ENCODE measurements at places on chromosomes 7 and 10.

- DNase-seq, result no peak
Measured at GRCh38 chr7:94393246-94394108, 1.2 kb upstream of the COL1A2 start.

GRCh38 chr10:96820765-96821164, 11.3 kb upstream of the LCOR start:
- no peak for DNase-seq

DNA sequence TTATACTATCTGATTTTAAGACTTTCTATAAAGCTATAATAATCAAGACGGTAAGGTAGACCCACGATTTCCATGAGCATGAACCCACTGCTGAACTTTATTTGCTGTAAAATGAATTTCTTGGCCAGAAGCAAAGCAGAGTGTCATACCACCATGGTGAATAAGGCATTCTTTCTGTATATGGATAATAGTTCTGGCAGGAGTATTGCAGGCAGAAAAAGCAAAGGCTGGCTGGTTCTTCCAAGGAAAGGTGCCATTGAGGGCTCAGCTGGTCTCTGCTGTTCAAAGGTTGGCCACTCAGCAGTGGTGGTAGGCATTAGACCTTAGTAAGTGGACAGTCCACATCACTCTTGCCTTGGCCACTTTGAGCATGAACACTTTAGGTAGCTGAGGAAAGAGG, 104.1 kb upstream of the KCNMA1 start:
- no peak for DNase-seq

DNA sequence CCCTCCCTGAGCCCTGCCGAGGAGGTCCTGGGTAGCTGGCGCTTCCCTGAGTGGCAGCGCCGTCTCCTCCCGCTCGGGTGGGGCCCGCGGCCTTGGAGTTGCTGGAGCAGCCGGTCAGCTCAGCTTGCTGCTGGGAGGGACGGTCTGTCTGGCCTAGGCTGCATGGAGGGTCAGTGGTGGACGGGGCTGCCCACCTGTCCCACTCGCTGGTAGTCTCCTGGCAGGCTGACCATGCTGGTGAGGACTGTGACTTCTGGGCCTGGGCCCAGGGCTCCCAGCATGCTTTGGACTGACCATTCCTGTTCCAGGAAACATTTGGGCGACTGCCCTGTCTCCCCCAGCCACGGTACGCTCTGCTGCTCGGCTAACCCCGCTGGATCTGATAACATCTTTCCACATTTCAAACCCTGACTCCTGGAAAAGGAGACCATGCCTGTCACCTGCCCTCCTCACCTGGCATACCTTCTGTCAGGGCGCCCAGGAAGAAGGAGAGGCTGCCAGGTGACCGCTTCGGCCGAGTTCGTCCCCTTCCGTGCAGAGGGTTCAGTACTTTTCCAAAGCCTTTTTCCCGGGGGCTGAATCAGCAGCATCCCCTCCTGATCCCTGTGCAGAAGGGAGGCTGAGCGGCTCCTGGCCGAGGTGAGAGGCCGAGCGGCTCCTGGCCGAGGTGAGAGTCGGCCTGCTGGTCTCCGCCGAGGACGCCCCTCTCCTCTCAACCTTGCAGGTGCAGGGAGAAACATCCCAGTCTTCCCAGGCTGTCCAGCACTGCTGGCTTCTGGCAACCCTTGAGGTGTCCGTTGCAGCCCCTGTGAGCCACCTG, 43.4 kb downstream of the FAM20C start:
- no peak for DNase-seq

- no peak for DNase-seq
Measured at GRCh38 chr10:3754727-3755439, 30.1 kb downstream of the KLF6 start.

GRCh38 chr10:94192974-94193373, 169.8 kb downstream of the NOC3L start:
- DNase-seq, result no peak

- no peak for DNase-seq
Measured at GRCh38 chr7:150367677-150368095, 936 bp upstream of the REPIN1 start.

DNA sequence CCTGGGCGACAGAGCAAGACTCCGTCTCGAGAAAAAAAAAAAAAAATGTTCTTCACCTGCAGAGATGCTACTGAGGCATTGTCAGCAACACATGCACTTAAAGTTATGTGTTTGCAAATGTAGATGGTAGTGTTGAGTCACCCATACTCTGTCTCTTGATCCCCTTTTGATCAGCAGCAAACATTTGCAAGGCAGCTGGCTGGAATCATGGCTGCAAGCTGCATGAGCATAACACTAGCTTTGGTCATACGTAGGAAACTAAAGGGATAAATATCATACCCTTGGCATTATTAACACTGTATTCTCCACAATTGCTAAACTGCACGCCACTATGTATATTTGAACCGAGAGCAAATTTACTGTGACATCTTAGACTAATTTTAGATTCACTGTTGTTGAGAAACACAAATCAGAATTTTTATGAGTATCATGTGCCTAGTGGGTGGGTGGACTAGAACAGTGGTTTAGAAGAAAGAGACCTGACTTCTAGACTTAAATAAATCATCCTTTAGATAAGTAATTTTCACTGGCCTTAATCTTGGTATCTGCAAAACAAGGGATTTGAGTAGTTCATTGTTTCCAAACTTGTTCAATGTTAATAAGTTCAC, 229.3 kb upstream of the MEOX2 start:
- DNase-seq, result no peak

DNA sequence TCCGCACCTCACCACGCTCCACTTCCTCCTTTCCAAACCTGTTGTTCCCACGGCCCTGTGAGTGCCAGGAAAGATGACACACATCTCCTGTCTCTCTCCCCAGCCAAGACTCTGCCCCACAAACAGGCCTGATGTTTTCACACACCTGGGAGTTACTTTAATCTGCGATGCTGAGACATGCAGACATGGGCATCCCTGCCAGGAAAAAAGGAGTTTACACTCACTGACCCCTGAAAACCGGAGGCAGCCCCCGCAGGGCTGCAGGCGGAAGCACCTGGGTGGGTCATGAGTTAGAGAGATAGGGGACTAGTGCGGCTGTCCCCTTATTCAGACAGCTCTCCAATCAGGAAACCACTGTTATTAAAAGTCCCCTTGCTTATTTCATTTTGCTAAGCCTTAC, 106.4 kb upstream of the CARD11 start:
- DNase-seq, result no peak

- no peak for DNase-seq
Measured at GRCh38 chr10:33279811-33280602, 54.5 kb downstream of the NRP1 start.

DNA sequence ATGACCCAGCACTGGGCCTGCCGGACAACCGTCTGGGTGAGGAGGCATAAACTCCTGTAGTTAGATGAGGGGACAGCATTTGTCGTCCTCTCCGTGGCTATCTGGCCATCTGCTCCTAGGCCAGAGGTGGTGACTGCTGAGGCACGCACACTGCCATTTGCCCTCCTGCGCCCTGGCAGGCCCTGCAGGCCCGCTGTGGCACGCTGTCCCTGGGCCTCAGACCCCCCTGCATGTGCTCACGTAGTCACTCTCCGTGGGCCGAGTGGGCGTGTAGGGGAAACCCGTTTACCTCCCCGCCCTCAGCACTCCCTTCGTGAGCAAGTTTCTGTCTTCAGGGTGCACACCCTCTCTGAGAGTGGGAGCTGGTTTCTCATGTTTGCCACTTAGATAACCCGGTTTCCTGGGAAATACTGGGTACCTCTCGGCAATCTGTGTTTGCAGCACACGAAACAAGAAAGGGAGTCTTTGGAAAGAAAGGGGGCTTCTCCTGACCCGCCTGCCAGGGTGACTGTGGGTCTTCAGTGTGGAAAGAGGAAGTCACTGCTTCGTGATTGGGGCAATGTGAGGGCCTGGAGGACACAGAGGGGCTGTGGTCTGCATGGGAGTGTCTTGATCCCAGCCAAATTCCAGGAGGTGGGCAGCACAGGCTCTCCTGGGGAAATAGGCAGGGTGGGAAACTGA, 10.8 kb downstream of the ADAMTS14 start:
- DNase-seq, result no peak

DNA sequence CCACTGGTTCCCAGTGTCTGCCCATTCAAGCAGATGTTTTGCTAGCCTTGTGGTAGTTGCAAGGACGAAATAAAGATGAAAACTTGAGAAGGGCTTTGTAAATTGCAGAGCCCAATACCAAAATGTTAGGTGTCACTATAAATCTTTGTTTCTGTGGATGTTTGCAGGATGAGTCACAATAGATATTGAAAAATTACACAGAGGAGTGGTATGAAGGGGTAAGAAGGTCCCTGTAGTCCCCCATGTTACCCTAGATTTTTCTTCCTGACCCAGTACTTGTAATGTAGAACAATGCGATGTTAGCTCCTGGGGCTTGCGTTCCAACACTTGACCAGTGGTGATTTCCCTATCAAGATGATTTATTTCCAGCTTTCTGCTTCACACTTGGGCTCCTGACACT, 102.6 kb upstream of the LYZL1 start:
- no peak for DNase-seq

DNA sequence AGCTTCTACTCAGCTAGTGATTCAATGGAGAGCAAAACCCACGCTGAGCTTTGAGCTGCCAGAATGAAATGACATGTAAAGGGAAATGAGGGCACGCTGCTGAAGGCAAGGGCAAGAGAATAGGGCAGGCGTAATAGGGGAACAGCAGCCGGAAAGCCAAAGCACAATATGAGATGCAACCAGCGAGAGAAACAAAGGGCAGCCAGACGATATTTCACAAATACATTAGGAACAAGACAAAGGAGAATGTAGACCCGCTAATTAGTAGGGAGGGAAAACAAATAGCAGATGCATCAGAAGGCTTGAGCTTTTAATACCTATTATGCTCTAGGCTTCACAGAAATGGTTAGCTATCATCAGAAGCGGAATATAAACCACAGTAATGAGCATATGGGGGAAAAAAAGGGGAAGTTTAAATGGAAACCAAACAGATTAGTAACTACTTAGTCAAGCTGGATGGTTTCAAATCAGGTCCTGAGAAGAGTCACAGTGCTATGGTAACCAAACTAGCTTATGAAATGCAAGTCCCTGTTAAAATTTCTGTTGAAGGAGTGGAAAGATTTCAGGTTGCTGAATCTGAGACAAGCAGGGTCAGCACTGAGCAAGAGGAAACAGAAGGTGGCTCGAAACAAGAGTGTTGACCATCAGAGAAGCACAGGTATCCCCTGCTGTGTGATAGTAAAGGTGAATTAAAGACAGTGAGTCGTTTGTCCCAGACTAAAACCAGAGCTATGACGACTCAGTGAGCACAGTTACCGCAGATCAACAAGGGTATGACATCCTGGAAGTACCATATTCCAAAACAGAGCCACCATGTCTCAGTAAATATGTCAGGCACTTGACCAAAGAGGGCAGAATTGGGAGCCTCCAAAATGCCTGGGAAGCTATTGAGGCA, 496.9 kb upstream of the CELF2 start:
- DNase-seq, result no peak

GRCh38 chr7:82263920-82264782, 179.4 kb downstream of the CACNA2D1 start:
- DNase-seq, result no peak

GRCh38 chr7:100959894-100960293, 9.5 kb upstream of the MUC12 start:
- DNase-seq, result no peak

DNA sequence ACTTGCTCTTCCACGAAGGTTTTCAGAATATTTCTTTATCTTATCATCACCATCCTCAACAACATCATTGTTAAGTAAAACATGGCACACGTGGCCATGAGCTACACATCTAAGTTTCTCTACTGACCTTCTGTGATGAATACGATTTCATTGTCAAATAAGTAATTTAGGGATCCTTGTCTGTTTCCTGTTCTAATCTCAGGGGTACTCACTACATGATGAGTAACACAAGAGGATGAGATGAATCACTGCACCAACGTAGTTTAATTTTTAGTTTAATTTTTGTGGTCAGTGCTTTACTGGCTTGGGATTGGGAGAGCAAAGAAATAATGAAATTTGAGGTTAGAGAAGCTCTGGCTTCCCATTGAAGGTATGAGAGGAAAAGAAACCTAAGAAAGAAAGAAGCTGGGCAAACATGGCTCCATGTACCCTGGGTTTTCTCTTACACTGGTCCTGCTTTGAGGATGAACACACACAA, 461.9 kb upstream of the KLF6 start:
- no peak for DNase-seq

- no peak for DNase-seq
Measured at GRCh38 chr10:128588402-128588801, 462.2 kb upstream of the MKI67 start.

- no peak for DNase-seq
Measured at GRCh38 chr10:87058171-87058570, 36.5 kb downstream of the GLUD1 start.

DNA sequence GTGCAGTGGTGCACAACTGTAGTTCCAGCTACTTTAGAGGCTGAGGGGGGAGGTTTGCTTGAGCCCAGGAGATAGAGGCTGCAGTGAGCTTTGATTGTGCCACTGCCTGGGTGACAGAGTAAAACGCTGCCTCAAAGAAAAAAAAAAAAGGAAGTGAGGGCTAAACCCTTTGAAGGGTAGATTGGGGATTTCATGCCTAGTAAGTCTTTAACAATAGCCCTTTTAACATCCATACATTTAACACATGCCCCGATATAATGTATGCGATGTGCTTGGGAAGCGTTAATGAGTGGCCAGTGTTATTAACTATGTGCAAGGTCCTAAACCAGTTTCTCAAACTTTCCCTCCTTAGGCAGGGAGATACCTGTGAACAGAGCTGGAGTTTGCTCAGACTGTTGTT, 229.2 kb upstream of the HPS1 start:
- no peak for DNase-seq

- no peak for DNase-seq
Measured at GRCh38 chr7:112990624-112991023, 96.0 kb downstream of the GPR85 start.

DNA sequence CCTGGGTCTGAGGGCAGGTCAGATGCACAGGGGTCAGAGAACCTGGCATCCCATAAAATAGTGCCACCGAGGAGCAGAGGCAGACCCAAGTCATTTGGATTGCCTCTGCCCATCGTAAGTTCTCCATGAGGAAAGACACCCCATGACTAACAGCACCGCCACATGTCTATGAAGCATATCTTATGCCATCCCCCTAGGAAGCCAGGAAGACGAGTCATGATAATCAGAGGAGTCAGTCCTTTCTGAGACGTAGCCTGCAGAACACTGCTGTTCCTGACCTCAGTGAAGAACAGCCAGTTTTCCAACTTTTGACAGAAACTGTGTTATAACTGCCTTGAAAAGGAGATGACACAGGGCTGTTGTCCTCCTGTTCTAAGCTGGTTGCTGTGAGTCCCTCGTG, 51.2 kb downstream of the INSYN2A start:
- DNase-seq, result no peak

DNA sequence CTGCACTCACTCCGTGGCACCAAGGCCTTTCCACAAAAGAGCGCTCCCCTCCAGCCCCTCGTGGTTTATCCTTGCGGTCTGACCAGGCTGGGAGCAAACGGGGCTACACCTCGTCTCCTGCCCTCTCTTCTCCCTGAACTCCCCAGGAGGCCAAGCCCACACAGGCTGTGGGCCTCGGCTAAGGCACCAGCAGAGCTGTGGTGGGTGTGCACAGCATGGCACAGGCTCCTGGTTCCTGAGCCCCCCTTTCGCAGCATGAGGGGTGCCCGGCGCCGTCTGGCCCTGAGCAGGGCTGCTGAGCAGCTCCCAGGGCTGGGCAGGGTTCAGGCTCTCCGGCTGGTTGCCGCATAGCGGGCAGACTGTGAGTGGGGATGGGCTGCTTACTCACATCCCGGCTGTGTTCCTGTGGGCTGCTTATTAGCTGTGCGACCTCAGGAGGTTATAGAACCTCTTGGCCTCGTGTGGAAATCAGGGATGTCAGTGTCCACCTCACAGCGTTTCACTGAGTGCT, 90.4 kb downstream of the ZMIZ1 start:
- no peak for DNase-seq

- peak; percentile 35 for DNase-seq
Measured at GRCh38 chr7:131007439-131008330, 273.7 kb upstream of the KLF14 start.

All from NT2/D1 (cell line).